ENCODE measurements at places on chromosomes 7 and 10.

DNA sequence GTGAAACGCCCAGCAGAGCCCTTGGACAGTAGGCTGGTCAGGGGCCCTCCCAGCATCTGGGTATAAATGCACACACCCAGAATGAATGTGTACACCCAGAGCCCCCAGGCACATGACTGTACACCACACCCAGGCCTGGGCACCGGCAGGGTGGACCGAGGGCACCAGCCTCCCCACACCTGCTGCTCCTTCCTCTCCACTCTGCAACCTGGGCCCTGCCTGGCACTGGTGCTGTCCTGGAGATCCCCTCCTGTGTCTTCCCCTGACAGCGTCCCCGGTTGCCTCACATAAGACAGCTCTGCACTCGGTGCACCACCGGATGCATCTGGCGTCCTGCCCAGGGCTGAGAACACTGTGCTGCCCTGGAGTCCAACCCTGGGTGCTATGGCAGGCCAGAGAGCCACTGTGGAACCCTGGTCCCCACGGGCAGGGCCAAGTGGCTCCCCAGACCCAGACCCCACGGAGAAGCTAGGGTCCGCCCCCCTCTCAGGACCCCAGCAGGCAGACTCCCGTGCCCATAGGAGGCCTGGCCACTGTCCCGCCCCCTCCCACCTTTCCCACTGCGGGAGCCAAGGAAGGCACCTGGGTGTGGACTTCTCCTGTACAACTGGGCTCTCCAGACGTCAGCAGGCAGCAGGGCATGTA lies 6.6 kb downstream of the RASGEF1A start:
- no peak for DNase-seq

DNA sequence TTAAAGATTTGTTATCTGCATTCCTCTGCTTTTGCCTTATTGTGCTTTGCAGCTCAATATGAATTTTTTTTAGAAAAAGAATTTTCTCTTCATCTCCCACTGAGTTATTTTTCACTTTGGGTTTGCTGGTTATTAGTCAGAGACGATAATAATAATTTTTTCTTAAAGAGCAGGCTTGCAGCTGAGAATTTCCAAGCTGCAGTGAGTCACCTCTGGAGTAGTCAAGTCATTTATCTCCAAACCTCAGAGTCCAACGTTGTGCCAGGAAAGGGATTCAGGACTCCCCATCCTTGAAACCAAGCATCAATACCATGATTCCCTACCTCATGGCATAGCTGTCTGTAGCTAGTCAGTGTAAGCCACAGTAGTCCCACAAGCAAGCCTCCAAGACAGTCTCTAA lies 15.2 kb upstream of the EGR2 start:
- DNase-seq: no peak

GRCh38 chr10:69750011-69750373 lies 51.7 kb upstream of the COL13A1 start:
- DNase-seq: no peak

GRCh38 chr7:71491336-71491735 lies 359.4 kb downstream of the GALNT17 start:
- DNase-seq: no peak

DNA sequence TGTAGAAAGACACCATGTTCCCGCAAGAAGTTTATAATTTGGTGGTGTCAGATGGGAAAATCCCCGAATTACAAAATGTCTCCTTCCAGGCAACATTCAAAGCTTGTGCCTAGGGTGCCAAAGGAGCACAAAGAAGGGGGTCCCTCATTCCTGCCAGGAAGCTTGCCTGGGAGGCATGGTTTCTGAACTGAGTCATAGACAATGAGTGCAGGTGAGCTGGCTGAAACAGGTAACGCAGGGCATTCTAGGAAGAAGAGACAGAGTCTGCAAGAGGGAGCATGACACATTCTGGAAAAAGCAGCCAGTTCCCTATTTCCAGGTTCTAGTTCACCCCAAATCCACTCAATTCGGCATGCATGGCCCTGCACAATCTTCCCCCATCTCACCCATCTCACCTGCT lies 11.9 kb upstream of the CALU start:
- DNase-seq: no peak

DNA sequence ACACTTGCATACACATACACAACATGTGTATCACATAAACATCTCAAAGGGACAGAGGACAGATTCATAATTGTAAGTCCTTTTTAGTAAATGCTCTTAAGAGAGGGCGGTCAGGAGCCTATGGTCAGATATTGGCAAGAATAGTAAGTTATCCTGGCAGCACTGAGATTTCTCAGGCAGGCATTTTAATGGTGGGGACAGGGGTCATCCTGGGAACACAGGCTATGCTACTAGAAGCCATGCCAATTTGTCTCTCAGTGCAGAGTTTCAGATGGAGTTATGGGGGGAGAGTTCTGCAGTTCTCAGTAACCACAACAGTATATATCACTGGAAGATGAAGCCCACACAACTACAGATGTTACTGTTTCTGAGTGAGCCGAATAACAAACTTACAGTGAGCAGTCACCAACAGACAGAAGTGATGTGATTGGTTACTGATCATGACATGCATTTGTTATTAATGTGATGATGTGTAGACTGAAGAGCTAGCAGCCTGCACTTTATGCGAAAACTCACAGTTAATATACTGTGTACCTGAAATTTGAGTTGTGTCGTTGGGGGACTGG lies 16.4 kb downstream of the ZNF487 start:
- DNase-seq: no peak

DNA sequence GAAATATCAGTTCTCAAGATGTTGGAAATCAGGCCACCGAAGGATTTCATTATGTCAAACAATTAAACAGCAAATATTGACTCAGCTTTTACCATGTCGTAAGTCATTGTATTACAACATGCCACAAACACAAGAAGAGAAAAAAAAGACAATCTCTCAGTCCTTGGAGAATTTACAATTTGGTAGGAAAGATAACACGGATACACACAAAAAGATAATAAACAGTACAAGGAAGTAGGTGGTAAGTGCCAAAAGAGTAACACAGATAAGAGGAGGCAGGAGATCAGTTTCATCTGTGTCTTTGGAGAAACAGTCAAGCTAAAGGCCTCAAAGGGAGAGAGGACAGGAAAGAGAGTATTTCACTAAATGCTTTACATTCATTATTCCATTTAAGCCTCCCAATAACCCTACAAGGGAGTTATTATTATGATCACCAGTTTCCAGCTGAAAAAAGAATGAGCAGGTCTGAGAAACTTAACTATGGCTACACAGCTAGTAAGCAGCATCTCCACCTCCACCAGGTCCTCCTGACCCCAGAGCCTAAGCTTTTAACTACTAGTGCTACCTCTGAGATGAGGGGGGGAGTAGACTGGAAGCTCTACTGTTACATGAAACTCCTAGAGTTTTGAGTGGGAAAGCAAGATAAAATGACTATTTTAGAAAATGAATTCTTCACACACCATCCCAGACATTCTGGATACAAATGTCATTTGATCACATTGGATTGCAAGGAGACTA lies 13.9 kb upstream of the DNAJC1 start:
- no peak for DNase-seq

GRCh38 chr10:12471135-12471534 lies 121.8 kb downstream of the CAMK1D start:
- no peak for DNase-seq

- DNase-seq: no peak
Observed at GRCh38 chr7:28466341-28466740, 54.0 kb downstream of the CREB5 start.

GRCh38 chr7:107538001-107538400 lies 25.7 kb downstream of the COG5 start:
- no peak for DNase-seq

DNA sequence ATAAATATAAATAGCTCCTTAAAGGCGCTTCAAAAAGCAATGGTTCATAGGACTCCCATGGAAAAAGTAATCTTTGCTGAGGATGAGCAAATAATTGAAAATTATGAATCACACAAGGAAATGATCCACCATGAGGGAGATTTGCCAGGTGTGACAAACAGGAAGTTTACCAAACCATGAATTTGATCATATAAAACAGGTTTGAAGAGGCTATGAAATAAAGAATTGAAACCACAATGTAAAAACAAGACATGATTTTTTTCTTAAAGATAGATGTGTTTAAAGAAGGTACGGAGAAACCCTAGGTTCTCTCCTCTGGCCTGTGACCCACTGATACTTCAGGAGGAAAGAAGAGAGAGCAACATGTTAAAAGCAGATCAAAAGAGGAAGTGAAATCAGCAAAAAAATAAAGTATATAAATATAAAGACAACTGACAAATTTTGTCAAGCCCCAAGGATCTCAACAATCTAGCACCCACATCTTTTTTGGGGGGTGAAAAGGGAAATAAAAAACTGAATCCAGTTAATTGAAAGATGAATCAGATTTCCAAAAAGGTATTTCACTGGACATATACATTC lies 111.3 kb upstream of the ASAH2 start:
- no peak for DNase-seq

GRCh38 chr10:777913-778479 lies 88.5 kb upstream of the DIP2C start:
- DNase-seq: no peak

GRCh38 chr10:73263693-73264347 lies 11.4 kb upstream of the MRPS16 start:
- no peak for DNase-seq

DNA sequence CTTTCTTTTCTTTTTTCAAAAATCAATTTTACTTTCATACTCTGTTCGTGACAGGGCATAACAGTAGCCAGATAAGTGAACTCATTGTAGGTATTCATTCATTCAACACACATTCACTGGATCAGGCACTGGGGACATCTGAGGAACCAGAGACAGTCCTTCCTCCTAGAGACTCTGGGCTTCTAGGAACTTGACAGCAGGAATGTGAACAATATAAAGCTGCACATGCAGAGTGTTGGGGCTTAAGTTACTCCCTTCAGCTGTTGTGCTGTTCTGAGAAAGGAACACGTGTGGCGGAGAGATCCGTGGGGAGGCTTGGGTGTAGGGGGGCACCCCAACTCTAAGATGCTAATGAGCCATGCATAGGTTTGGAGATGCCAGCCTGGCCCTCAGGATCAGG lies 120.4 kb downstream of the PKD1L1 start:
- DNase-seq: no peak

GRCh38 chr7:33959676-33960075 lies 54.3 kb downstream of the BMPER start:
- no peak for DNase-seq

- DNase-seq: no peak
Observed at GRCh38 chr7:116399819-116400218, 99.7 kb upstream of the CAV2 start.

- DNase-seq: peak; percentile 82
Observed at GRCh38 chr10:95133016-95133752, 60.9 kb upstream of the ACSM6 start.

DNA sequence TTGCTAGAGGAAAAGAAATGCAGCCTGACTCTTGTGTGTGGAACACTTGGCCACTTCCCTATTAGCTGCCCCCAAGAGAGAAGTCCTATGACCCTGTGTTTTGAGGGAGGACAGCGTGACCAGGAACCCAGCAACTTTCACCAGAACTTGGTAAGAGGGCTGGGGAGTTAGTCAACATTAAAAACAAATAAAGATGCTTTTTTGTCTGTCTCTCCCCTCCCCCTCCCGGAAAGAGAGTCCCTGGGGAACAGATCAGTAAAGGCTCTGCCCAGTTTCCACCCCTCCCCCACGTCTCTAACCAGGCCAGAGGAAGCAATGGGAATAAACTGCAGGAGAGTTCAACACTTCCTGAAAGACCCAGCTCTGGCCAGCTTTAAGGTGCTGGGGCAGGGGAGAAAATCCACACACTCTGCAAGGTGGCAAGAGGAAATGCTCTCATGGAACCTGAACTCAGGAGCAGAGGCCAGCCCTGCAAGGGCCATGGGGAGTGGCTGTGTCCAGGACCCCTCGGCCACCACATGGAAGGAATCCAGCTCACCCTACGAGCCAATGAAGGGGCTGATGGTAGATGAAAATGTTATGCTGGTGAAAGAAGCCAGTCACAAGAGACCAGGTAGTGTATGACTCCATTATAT lies 21.5 kb downstream of the SH3PXD2A start:
- DNase-seq: no peak

DNA sequence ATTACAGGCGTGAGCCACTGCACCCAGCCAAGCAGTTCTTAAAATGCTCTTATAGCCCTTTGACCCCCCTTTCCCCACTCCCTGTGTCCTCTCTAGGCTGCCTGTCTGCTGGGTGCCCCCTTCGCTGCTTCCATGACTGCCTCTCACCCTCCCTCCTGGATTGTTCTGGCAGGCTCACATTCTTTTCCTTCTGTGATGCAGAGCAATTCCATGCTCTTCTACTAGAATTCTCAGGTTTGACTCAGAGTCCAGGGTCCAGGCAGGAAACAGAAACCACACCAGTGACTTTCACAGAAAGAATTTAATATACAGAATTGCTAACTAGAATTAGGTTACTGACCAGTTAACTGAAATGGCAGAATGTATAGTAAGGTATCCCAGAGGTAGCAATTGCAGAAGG lies 244.8 kb downstream of the BAMBI start:
- DNase-seq: no peak
